ENCODE measurements at places on chromosomes 4 and X.

- no peak for DNase-seq
Measured at GRCh38 chr4:143285696-143286437, 50.8 kb upstream of the GAB1 start.

- DNase-seq = no peak
Measured at GRCh38 chrX:133249266-133250058, 31.3 kb upstream of the TFDP3 start.

DNA sequence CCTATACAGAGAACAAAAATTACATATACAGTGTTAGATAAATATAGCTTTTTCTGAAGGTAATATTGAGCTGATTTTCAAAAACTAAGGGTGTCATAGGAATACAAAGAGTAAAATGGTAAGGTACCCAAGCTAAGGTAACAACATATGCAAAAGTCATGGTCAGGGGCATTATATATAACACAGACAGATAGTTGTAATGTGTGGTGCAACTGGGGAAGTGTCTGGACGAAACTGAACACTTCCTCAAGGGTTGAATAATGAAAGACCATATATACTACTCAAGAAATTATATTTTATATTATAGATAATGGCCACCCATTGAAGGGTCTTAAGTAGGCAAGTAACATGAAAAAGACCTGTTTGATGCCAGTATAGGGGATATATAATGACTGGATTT is 262.1 kb upstream of the CXXC4 start:
- no peak for DNase-seq

- no peak for DNase-seq
Measured at GRCh38 chrX:41711021-41711667, 12.8 kb upstream of the GPR82 start.

GRCh38 chr4:72112514-72113156 is 80.8 kb downstream of the NPFFR2 start:
- DNase-seq = peak; percentile 48

GRCh38 chr4:114136069-114136468 is 156.6 kb upstream of the ARSJ start:
- DNase-seq = peak; percentile 62

DNA sequence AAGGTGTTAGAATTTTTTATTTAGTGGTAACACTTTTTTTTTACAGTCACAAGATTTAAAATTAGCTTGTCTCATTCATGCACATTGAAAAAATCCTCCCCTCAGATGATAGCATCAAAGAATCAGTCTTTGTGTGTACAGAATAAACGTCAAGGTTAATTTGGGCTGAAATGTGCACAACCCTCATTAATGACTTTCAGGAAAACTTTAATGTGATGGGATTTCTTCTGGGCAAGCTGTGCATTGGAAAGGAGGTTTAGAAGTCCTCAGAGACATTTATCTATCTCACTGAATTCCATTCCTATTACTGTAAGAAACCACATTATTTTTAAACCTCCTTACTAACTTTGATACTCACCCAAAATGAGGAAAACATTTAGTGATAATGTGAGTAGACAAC is 88.2 kb upstream of the TECRL start:
- DNase-seq = no peak

GRCh38 chr4:86565651-86566050 is 28.5 kb upstream of the PTPN13 start:
- no peak for DNase-seq

DNA sequence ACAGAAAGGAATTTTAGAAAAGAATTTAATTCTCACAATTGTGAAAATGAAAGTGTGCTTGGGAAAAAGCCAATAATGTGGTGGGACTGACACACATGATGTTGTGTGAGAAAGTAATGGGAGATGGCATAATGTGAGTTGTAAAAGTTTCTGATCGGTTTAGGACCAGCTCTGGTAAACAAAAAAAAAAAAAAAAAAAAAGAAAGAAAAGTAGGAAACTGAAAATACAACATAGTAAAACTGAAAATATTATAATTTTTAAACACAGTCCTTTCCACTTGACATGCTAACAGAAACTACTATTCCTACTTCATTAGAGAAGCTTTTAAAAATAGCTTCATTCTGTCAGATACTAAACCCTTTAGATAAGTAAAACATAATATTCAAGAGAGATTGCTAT is 28.2 kb downstream of the RAP1GDS1 start:
- peak; percentile 16 for DNase-seq

DNA sequence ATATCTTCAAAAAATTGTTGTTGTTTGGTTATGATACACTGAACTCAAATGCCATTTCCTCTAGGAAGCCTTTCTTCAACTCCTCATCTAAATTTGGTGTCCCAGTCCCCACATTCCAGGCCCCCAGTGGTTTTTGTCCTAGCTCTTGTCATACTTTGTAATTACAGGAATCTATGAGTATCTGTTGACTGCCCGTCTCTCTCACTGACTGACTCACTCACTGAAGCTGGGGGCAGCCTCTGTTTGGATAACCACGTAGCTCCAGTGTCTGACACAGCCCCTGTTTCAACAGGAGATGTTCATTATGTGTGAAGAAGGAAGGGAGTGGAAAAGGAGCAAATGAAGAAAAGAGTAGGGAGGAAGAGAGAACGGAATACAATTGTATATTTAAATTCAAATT is 284.1 kb upstream of the TENM3 start:
- peak; percentile 95 for DNase-seq

GRCh38 chr4:2350982-2351381 is 67.5 kb downstream of the ZFYVE28 start:
- DNase-seq = no peak

DNA sequence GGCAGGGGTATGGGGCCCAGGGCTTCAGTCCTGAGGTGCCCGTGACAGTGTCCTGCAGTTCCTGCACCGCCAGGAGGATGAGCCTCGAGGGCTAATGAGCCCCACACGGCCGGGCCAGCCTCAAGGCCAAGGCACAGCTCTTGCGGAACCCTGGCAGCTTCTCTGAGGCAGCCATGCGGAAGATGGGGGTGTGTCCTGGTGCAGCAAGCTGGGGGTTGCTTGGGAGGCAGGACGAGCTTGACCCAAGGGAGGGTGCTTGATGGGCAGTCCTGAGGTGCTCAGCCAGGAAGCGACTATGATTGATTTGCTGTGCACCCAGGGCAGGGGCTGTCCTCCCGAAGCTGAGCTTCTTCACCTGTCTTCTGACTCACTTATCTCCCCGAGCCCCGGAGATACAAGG is 9.1 kb upstream of the FGFR3 start:
- DNase-seq = no peak

DNA sequence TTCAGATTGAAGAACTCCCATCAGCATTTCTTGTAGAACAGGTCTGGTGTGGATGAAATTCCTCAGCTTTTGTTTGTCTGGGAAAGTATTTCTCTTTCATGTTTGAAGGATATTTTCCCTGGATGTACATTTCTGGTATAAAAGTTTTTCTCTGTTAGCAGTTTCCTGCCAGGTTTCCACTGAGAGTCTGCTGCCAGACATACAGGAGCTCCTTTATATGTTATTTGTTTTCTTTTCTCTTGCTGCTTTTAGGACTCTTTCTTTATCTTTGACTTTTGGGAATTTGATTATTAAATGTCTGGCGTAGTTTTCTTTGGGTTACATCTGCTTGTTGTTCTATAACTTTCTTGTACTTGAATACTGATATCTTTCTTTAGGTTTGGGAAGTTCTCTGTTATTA is 486.5 kb downstream of the ARAP2 start:
- no peak for DNase-seq

- no peak for DNase-seq
Measured at GRCh38 chrX:18596096-18596495, 75.8 kb downstream of the RS1 start.

DNA sequence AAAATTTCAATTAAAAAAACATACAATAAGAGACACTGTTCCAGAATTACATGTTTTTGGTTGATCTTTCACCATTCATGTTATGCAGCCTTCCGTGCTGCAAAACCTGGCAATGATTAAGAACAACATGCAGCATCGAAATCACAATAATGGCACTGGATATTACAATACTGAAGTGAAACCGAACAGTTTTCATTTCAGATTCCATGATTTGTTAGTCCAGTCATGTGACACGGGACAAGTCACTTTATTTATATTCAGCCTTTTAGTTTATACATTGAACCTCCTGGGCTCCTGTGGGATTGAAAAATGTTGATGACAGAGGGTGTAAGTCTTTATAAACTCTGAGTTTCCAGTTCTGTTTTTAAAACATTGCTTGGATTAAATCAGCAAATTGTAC is 142.5 kb upstream of the TTC29 start:
- DNase-seq = no peak

- DNase-seq = peak; percentile 30
Measured at GRCh38 chr4:140158365-140159030, 4.5 kb upstream of the MAML3 start.

- DNase-seq = peak; percentile 40
Measured at GRCh38 chrX:155514225-155514624, 55.8 kb upstream of the F8A3 start.

- DNase-seq = no peak
Measured at GRCh38 chr4:168293386-168293975, 25.1 kb downstream of the DDX60 start.

DNA sequence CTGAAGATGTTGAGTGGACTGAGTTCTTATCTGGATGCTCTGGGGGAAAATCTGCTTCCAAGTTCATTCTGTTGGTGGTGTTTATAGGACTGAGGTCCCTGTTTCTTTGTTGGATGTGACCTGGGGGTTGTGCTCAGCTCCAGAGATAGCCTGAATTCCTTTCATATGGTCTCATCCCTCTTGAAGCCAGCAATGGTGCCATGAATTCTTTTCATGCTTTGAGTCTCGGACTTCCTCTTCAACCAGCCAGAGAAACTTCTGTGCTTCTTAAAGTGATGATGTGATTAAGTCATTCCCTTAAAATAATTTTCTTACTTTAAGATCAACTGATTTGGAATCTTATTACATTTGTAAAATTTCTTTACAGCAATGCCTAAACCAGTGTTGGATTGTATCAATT is 233.8 kb upstream of the UGT8 start:
- peak; percentile 99 for DNase-seq

DNA sequence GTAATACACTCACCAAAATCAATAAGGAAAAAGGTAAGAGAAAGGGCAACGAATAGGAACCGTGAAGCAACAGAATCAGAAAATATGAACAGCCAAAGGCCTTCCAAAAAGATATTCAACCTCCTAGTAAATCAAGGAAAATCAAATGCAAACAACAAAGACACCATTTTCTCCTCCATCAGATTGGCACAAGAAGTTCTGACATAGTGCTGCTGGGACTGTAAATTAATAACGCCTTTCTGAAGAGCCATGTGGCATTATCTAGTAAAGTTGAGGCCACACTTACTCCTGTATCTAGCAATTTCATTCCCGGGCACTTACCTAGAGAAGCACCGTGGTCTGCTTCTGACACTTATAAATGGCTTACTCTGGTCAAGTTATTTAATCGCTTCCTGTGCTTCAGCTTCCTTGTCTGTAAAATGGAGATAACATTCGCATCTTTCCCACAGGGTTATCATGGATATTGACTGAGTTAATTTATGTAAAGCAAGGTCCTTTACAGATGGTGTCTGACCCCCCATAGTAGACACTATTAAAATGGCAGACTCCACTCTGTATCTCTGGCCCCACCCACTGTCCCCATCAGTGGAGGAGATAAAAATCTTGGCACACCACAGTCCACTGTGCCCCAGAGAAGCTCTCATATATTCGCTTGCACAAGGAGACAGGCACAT is 20.5 kb upstream of the ENPP6 start:
- no peak for DNase-seq

- DNase-seq = peak; percentile 69
Measured at GRCh38 chr4:66639361-66639760, 905.9 kb downstream of the CENPC start.

GRCh38 chr4:171601091-171601490 is 212.1 kb upstream of the GALNTL6 start:
- no peak for DNase-seq

GRCh38 chr4:1356181-1356998 is 9.4 kb downstream of the UVSSA start:
- peak; percentile 55 for DNase-seq

DNA sequence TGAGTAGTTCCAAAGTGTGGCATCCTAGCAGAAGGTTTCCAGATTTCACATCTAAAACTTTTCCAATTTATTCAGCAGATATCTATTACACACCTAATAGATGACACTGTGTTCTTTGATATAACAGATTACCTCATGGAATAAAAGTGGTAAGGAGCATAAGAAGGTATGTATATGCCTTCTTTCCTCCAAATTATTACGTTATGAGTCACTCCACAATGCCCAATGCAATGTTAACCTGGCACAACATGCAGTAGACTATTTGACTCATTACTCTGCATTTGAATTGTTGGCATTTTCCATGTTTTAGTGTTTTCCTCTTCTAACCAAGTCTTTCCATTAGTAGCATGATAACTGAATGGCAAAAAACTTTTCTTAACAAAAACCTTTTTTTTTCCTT is 383.6 kb downstream of the ADGRL3 start:
- no peak for DNase-seq

- DNase-seq = peak; percentile 80
Measured at GRCh38 chrX:40108959-40109287, 11.2 kb upstream of the BCOR start.

GRCh38 chr4:31045724-31046318 is 325.7 kb downstream of the PCDH7 start:
- no peak for DNase-seq

GRCh38 chr4:47106561-47106960 is 75.2 kb downstream of the GABRB1 start:
- no peak for DNase-seq

GRCh38 chr4:47468706-47469365 is 5.3 kb upstream of the COMMD8 start:
- peak; percentile 72 for DNase-seq

GRCh38 chr4:70701271-70701670 is 12.9 kb downstream of the UTP3 start:
- no peak for DNase-seq

DNA sequence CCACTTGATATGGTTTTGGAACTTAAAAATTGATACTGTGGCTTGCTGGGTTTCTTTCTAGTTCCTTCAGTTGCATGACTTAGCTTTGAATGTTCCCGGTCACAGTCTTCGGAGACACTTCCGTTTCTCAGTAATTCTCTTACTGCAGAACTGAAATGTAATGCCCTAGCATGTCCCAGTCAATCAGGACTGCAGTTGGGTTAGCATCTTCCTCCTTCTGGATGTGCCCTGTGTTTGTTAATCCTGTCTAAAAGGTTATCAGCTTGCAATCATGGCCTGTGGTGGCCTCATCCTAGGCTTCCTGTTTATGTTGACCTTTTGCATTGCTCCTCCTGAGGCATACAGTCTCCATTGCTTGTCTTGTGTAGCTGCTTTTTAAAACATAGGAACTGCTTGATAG is 275.9 kb downstream of the ARHGAP10 start:
- no peak for DNase-seq

- DNase-seq = no peak
Measured at GRCh38 chr4:110705440-110705782, 82.5 kb upstream of the PITX2 start.

DNA sequence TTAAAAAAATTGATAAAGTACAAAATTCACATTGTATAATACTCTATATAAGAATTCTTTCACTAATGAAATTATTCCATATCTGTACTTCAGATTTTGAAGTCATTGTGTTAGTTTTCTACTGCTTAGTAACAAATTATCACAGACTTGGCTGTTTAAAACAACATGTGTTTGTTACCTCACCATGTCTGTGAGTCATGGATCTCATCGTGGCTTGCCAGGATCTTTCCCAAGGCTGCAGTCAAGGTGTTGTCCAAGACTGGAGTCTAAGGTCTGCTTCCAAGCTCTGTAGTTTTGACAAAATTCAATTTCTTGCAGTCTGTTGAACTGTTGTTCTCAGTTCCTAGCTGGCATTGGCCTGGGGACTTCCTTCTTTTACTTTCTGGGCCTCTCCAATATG is 1286.9 kb downstream of the ADGRL3 start:
- no peak for DNase-seq
